ENCODE measurements at places on chromosomes 7 and 10.
A peak's percentile ranks its signal among the peaks of the same experiment; 100 is the strongest.

DNA sequence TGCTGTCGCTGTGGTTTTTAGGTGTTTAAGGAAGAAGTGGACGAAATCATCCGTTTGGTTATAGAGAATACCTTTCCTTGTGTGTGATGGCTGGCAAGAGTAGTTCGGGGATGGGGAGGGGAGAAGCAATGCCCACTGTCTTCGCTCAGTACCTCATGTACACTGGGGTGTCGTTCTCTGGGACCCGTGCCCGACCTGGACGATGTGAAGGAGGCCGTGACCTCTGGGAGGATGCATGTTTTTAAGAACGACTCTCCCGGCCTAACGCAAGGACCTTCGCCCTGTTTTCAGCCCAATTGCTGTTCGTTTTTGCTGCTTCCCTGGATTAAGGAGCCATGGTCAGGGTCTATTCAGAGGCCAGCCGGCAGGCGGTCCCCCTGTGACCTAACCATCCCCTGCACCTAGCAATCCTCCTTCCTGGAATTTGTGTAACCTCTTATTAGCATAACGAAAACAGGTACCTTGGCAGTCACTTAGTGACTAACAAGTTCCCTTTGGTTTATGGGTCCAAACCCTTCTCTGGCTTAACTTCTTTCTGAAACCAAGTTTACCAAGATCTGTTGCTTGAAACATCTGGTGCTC is 1.3 kb downstream of the NFE2L3 start:
- DNase-seq, result no peak

DNA sequence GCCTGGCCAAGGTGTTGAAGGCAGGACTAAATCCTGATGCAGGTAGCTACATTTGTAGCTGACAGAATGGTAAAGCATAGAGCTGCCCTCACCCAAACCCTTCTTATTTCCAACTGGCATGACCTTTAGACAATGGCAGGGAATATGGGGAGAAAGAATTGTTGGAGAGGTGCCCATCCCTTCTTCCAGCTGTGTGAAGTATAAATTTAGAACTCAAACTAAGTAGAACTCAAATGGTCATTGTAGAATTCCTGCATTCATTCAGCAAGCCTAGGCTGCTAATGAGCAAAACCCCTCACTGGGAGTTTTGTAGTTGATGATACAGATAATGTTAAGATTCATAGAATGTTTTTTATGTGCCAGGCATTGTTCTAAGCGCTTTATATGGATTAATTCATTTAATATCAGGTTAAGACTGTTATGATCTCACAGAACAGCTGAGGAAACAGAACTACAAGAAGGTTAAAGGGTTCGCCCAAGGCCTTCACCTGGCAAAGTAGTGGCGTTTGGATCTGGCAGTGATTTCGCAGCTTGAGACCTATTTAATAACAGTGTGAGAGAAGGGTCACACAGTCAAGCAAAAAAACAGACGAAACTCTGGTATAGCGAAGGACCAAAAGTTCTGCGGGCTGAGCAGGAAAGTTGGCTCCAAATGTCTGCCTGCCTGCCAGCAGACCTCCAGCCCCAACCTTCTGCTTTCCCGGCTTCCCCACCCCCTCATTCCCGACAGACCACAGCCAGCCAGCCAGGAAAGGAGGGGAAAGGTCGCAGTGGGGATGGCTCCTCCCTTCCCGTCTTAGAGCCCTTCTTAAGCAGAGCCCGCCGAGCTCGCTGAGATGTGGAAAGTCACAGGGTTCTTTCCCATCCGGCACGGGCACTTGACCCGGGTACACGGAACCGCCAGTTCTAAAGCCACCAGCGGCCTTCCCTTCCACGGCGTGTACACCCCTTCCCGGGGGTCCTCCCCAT is 1.6 kb upstream of the HILPDA start:
- DNase-seq, result no peak

GRCh38 chr10:76397181-76398042 is 966.0 kb downstream of the LRMDA start:
- DNase-seq, result no peak

- no peak for DNase-seq
Observed at GRCh38 chr10:19818876-19819275, 2.6 kb downstream of the PLXDC2 start.

GRCh38 chr10:11893749-11894278 is 70.7 kb downstream of the PROSER2 start:
- no peak for DNase-seq

GRCh38 chr10:113524120-113524519 is 28.7 kb upstream of the HABP2 start:
- no peak for DNase-seq

DNA sequence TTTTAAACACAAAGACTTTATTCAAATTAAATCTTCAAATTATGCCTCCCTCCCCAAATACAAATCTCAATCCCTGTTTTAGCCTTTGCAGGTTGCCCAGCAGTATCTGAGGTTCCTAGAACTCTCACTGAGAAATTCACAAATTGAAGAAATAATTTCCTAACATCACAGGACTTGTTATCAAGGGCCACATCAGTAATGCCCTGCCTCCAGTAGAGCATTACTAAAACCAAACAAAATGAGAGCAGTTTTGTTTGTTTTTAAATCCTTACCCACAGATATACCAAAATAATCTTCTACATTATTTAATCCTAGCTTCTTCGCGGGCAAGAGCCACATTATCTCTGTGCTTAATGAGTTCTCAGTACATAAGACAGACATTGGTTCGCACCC is 152.2 kb downstream of the SGMS1 start:
- no peak for DNase-seq

- DNase-seq, result no peak
Observed at GRCh38 chr7:133052826-133053225, 29.1 kb downstream of the CHCHD3 start.

- DNase-seq, result no peak
Observed at GRCh38 chr10:92382631-92383030, 91.7 kb downstream of the MARCHF5 start.

DNA sequence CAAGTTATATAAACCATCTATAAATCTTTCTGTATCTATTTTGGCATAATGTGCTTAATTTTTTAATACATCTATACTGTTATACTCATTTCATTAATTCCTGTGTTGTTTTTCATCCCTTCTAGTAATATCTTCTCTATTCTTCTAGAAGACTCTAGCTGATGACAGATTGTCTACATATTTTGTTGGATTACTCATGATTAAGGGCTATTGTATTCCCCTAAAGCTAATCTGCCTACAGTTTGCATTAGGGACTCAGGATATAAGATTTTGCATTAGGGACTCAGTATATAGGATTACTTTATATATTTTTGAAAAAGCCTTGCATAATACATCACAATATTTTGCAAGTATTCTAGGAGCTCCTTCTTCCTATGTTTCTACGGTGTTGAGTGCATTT is 8.3 kb upstream of the SEMA3A start:
- no peak for DNase-seq

DNA sequence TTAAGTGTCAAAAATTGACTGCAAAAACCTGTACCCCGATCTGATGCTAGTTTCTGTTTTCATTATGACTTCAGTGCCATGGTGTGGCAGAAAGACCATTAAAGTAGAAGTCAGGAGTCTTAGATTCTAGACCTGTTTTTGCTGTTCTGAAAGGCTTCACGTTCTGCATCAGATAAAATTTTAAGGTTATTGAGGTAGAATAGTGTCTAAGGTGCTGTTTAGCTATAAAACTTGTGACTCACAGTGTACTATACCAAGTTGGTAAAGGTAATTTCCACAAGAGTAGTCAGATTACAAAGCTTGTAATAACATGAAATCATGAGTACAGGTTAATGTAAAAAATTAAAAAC is 38.6 kb downstream of the ZNRF2 start:
- DNase-seq, result no peak

DNA sequence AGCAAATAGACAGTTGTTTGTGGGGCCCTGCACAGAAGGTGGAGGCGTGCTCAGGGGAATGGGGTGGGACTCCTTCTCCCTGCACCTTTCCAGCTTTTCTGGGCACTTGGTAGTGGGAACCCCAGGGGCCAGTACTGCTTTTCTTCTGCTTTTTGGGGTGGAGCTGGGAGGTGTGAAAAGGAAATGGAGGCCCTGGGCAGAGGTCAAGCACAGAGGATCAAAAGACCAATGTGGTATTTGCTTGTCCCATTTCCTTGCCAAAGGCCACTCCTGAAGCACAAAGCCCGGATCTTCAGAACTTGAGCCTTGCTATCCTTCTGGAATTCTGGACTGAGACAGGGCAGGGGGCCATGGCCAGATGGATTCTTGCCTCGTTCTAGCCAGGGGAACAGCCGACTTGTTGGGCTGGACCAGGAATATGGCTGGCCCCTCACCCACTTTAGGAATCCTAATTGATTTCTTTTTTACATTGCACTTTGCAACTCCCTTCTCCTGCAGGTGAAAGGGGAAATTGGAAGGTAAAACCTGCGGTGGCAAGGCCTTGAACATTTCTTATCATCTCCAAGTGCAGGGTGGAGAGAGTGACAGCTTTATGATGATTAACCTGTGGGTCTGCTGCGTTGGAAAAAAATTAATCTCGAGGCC is 26.5 kb downstream of the ADRA2A start:
- no peak for DNase-seq

- peak; percentile 12 for DNase-seq
Observed at GRCh38 chr7:129298268-129298893, 73.6 kb downstream of the AHCYL2 start.

DNA sequence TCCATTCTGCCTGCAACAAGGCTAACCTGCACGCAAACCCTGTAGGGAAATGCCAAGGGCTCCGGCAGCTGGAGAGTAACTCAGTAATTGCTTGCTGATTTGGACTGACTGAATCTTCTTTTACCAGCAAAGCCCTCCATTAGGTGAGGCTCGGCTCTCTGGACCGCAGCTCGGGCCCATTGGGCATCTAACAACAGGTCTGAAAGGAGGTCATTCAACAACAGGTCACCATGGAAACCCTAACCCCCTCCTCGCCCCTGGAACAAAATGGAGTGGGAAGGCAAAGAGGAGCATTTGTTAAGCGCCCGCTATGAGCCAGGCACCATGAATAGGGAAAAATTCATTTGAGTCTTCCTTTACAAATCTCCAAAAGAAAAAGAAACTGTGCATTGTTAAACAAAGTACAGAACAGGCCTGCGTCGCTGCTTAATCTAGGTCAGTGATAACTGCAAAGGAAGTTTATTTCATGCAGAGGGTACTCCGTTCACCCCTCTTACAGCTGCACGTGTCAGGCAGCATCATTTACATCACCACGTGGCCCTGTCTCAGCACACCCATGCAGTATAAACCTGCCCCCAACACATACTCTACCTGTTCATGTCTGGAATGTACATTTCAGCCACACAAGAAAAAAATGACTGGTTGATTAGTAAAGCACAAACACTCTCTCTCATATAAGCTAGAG is 248.8 kb upstream of the NEBL start:
- no peak for DNase-seq

GRCh38 chr10:132845780-132846595 is 60.0 kb upstream of the NKX6-2 start:
- no peak for DNase-seq

DNA sequence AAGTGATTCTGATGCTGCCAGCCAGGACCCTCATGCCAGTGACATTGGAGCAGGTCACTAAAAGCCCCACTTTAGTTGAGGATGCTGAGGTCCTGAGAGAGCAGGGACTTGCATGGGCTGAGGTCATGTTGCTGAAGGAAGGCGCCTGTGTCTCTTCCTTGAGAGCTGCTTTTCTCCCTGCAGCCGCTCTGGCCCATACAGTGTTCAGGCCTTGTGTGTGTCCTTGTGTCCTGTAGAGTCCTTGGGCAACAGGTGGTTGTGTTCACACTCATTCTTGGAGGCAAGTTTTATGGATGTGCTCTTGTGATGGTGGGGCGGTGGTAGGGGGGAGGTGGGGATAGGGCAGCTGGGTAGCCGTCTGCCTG is 33.3 kb downstream of the TSPAN14 start:
- DNase-seq, result no peak

DNA sequence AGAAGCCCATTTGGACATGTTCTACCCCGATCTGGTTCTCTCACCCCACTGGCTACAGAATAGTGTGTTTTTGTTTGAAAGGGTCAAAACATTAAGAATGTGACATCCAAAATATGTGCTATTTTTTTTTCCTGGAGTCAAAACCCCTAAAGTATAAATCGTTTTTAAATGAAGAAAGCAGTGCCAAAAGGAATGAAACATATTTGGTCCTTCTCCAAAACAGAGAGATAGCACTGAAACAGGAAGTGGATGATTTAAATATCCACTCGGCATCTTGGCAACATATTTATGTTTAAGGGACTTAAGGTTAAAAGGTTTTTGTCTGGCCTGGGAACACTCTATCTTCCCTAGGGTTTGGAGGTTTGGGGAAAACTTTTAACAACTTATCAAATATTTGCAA is 32.3 kb downstream of the CALD1 start:
- no peak for DNase-seq

- no peak for DNase-seq
Observed at GRCh38 chr7:5500777-5501350, 77.2 kb upstream of the TNRC18 start.

DNA sequence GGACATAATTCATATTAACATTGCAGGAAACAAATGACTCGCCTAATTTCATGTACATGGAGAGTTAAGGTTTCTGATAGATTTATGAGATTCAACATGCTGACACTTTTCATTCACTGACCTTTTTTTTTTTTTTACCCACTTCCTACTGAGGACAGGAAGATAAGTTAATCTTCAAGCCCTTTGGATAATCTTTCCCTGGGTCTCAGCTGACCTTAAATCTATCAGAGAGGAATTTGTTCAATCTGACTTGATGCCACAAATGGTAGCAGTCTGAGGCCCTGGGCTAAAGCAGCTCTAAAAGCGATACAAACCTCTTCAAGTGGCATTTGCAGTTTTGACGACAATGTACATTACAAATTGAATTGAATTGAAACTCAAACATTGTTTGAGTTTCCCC is 493.3 kb upstream of the SORCS1 start:
- no peak for DNase-seq

GRCh38 chr7:110442381-110442837 is 648.5 kb upstream of the LRRN3 start:
- peak; percentile 56 for DNase-seq

DNA sequence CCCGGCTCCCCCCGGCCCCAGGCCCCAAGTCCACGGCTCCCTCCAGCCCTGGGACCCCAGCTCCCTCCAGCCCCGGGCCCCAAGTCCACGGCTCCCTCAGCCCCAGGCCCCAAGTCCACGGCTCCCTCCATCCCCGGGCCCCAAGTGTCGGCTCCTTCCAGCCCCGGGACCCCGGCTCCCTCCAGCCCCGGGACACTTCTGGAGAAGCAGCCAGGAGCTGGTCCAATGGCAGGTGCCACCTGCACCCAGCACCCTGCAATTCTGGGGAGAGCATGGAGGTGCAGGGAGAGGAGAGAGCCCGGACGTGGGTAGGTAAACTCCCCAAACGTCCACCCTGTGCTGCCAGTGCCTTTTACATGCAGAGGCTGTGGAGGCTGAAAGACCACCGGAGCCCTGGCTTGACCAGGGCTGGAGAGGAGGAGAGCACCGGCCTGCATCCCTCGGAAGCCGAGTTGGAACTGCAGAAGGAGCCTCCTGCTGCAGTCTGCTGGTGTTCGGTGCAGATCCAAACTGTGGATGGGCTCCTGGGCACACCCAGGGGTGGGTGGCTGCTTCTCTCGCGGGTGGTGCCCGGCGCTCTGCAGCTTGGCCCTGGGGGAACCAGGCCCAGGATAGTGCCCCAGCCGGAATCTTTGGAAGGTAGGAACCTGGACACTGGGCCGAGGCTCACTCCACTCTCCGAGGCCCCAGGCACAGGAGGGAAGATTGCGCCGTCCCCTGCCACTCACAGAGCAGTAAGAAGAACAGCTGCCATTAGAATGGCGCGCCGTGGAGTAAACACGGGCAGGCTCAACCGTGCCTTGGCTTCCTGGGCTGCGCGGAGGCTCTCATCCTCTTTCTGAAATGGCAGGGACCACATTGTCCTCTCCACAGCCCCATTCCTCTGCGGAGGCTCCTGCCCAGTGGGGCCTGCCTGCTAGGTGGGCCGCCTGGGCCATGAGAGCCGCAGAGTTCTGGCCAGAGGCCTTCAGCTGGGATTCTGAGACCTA is 14.7 kb downstream of the SHH start:
- DNase-seq, result no peak
